H4 (cell line): ENCODE measurements at places on chromosomes 11 and 22. TPM values are rescaled to one million over a fixed set of nuclear protein-coding genes. Genes with fewer than 3 reads are reported as not detected.

The L3MBTL2 gene
- 16.4 and 20.7 TPM in 2 replicates for total RNA-seq

The SLC43A3 gene
- total RNA-seq: 20.4 and 21.3 TPM in 2 replicates

The MYO7A gene
- 0.35 and 1.4 TPM in 2 replicates for total RNA-seq

The SYT9 gene
- total RNA-seq: 0.06 TPM in 1 of 2 replicates, not detected in the other

GRCh38 chr11:133545199-133545803 lies 13.0 kb upstream of the OPCML start:
- DNase-seq: no peak

DNA sequence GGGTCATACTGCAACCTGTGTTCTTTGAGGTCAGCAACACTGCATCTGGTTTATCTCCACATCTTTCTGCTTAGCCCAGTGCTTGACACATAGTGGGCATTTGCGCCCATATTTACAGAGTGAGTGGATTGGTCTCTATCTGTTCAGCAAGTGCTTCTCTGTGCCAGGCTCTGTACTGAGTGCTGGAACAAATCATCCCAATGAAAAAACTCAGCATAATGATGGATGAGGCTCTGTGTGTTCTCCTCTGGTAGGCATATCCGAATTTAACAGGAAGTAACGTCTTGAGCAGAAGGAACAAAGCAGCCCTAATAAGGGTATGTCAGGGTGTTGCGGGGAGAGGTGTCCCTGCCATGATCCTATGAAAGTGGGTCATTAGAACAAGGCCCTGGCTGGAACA lies 46.0 kb downstream of the MCM5 start:
- DNase-seq: no peak

DNA sequence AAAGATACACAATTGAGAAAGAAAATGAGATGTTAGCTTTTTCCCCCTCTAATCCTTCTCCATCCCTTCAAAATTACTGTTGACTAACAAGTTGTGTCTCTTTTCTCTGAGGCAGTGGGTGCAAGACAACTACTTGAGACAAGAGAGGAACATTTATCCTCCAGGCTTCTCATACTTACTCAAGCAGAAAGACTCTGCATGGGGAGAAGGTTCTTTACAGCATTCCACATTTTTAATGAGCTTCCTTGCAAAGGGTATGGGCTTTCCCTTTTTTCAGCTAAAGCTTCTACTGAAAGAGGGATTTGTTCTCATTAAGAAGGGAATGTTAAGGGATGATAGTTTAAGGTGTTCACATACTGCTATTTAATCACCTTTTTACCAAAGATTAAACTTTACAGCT lies 47.8 kb downstream of the PAX6 start:
- DNase-seq: no peak
